CD4-positive, CD25-positive, alpha-beta regulatory T cell (primary cell): ENCODE measurements at places on chromosomes 5 and 9. TPM values are rescaled to one million over a fixed set of nuclear protein-coding genes. Genes with fewer than 3 reads are reported as not detected.

GPR150 gene
- 0.37 TPM for total RNA-seq

- DNase-seq = no peak
Observed at GRCh38 chr9:133560944-133561343, 26.4 kb downstream of the ADAMTSL2 start.

GFPT2 gene
- total RNA-seq = not detected

DNA sequence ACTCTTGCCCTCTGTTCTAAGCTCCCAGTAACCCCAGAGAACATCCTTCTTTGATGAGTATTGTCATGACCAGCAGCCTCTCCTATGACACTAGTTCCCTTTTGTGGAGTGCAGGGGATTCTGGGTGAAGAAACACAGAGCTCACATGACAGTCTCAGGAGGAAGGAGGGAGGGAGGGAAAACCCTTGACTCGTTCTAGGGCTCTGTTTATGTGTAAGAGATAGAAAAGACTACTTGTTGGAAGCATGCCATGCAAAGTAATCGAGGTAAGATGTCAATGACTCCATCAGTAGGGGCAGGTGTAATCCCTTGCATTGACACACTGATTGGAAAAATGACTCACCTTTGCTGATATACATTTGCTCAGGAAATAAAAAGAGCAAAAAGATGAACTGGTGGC is 190.2 kb upstream of the ELL2 start:
- no peak for DNase-seq

PCDHA13 gene
- total RNA-seq = not detected

DNA sequence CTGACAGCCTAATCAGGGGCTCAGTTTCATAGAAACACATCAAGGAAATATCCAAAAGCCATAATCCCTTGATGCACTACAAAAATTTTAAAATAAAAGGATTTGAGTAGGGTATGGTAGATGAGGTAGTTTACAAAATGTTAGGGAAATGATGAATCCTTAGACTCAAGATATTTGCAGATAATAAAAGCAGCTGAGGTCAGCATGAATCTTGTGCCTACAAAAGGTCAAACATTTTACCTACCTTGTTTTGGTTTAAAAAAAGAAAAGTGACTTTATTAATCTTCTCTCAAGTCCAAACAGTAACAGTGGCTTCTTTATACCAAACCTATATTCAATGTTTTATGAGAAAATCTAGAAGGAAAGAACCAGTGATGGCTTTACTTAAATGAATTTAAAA is 135.5 kb downstream of the BNC2 start:
- DNase-seq = no peak
